ENCODE measurements at places on chromosomes 7 and 10.

GRCh38 chr7:38502289-38502688 lies 128.9 kb downstream of the AMPH start:
- no peak for DNase-seq

DNA sequence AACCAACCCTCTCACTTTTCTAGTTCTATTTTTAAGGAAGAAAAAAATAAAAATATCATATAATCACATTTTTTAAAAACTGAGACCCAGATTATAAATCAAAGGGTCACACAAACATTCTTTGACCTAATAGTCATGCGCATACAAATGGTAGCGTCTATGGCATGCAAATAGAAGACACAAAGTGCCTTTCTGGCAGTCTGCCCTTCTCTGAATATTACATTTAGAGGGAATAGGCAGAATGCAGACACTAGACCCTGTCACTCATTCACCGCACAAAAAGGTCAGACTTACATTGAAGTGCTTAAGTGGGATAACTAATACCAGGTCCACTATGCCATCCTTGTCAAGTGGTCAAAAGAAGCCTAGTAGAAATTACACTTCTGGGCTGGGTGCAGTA lies 26.5 kb upstream of the FHIP2A start:
- DNase-seq, result no peak

DNA sequence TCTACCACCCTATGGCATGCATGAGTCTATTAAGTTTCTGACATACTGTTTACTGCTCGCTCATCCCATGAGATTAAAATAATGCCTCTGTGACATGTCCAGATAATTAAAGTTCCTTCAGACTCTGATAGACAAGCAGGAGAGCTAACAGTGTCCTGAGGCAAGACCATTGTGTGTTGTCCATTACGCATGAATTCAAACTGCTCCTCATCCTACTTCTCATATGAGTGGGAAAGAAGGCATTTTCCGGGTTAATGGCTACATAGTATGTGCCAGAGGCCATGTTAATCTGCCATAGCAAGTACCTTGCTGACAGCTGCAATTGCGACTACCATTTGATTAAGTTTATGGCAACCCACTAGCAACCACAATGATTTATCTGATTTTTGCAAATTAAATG lies 113.3 kb downstream of the GNAI1 start:
- DNase-seq, result no peak

- DNase-seq, result no peak
Observed at GRCh38 chr10:102450124-102450373, 1.3 kb downstream of the C10orf95 start.

GRCh38 chr10:22736134-22736533 lies 21.8 kb upstream of the PIP4K2A start:
- no peak for DNase-seq

GRCh38 chr7:34130558-34131295 lies 225.4 kb downstream of the BMPER start:
- DNase-seq, result no peak

- DNase-seq, result no peak
Observed at GRCh38 chr7:99096124-99096887, 47.6 kb downstream of the SMURF1 start.

DNA sequence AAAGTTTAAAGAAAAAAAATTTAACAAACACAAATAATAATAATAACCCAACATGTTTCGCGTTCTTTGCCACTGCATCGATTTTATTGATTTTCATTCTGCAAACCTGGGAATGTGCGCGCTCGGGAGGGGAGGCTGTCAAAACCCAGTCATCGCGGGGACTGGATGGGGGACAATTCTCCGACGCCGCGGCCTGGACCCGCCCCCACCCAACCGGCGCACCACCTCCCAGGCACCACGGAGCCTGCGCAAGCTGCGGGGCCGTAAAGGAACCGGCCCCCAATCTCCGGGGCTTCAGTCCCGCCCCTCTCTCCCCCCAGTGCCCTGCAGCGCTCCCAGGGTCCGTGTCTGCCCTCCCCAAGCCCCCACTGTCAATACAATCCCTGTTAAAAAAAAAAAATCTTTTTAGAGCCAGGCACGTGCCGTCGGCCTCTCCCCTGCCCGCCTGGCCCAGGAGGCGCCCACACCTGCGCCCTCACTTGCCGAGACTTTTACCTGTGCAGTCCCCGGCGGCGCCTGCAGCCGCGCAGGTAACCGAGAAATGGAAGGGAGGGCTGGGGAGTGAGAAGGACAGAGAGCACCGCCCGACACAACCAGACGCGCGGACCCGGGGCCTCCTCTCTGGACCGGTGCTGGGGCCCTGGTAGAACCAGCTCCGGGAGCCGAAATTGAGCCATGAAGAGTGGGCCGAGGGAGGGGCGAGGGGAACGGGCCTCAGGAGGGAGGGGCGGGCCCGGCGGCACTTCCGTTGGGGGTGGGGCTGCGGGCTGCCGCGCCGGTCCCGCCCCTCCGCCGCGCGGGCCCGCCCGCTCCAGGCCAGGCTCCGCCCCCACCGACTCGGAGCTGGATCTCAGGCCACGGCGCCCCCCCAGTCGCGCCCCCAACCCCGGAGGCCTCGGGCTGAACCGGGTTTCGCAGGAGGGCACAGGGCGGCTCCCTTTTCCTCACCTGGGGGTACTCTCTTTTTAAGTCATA lies 7.6 kb upstream of the ZNF503 start:
- no peak for DNase-seq

Measured in stimulated activated CD4-positive, alpha-beta T cell treated with anti-CD3 and anti-CD28 coated beads, Interleukin-1b, Interleukin-23, amount 100 ng/mL, for 1 hour (primary cell).